ENCODE measurements at places on chromosomes 11 and 22.

DNA sequence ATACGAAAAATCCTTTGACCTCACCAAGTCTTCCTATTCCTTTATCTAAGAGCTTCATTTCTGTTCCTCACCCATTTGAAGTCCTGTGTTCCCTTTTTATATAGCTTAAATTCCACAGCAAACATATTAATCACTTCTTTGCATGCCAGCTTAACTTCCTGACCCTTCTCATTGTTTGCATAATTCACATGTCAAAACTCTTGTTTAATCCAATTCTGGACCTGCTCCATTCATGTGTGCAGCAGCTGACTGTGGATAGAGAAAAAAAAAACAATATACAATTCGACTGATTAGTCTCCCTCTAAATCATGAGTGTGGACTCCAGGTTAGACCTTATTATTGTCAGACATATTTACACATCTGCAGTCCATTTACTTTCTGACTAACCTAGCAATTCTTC, 991.2 kb upstream of the TENM4 start:
- DNase-seq = no peak

DNA sequence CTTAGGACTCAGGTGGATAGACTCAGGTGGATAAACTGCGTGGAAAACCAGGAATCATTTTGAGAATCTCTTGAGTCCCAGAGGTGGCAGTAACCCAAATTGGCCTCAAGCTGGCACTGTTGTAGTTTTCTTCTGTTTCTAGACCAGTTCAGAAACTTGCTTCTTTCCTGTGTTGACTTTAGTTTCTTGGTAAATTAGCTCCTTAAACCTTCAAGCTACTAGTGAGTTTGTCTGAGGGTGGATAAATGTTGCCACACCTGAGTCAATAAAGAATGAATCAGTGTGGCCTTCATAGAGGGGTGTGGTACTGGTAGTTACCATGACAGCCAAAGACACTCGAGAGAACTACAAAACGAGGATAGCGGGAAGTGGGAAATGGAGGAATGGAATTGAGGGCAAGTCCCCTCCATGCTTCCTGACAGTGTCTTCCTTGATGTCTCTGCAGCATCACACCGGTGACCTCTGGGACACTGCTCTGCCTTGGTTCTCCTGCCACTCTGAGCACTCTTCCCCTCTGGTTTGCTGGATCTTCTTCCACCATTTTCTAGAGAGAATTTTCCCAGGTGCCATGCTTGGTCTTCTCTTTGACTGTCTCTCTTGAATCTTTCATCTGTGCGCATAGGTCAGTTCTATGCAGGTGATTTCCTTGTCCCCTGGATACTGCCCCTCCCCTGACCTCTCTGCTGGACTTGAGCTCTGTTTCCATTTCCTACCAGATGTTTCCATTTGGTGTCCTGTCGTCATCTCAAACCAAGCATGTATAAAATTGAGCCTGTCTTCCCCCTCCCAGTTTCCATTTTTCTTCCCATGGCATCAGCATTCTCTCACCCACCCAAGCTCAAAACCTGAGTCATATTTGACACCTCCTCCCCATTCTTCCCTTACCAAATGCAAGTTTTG, 7.2 kb downstream of the POLD4 start:
- no peak for DNase-seq

GRCh38 chr11:119979701-119980100, 158.2 kb downstream of the TRIM29 start:
- DNase-seq = no peak

GRCh38 chr11:38411149-38411548, 1813.1 kb upstream of the RAG2 start:
- DNase-seq = no peak

DNA sequence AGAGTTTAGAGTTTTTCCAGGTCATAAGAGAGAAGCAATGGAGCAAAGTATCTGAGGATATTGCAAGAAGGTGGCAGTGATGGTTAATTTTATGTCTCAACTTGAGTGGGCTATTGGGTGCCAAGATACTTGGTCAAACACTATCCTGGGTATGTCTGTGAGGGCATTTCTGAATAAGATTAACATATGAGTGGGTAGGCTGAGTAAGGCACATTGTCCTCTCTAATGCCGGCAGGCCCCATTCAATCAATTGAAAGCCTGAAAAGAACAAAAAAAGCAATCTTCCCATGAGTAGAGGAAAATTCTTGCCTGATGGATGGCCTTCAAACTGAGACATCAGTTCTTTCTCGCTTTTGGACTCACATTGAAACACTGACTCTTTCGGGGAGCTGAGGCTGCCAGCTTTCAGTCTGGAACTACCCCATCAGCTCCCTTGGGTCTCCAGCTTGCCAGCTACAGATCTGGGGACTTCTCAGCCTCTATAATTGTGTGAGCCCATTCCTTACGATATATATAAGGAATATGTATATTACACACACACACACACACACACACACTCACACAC, 228.8 kb downstream of the BUD13 start:
- no peak for DNase-seq

GRCh38 chr22:25492841-25493734, 71.4 kb upstream of the GRK3 start:
- DNase-seq = peak; percentile 36

DNA sequence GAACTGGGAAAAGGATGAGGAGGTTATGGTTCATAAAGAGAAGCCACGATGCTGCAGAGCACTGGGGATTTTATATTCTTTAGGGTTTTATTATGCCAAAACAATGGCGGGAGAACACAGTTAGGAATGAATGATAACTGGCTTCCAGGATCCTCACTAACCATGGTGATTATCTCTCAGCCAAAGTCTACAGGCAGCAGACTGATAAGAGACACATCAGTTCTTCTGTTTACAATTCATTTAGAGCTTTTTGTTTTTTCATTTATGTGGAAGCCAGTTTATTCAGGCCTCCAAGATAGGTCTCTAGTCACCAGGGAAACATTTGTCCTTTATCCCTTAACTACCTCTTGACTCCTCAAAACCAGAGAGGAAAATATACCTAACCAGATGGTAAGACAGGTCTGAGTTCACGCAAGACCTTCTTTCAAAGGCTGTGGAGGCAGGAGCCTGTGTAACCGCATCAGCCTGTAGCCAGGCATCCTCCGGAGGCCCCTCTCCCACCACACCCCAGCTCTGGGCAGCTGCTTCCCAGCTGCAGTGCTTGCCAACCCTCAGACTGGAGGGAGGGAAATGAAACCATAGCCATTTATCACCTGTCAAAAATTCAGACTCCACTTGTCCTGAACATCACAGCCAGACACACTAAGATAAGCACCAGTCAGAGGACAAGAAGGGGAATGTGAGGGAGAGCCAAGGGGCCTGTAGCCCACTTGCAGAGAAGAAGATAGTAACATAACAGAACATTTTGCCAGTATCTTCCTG, 57.2 kb upstream of the FAM181B start:
- no peak for DNase-seq

DNA sequence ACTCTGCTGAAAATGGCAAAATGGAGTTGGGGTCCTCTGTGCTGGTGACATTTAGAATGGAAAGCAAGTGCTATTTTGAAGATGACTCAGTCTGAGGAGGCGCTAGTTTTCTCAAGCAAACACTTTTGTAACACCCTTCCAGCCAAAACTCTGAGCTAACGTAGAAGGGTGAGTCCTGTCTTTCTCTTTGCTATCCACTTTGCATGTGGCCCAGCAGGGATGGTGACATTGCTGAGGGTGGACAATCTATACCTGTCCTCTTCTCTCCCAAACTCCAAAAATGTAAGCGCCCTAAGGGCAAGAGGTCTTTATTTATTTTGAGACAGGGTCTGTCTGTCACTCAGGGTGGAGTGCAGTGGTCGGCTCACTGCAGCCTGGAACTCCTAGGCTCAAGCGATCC, 3.6 kb upstream of the KAT5 start:
- no peak for DNase-seq

- no peak for DNase-seq
These were observed 31.8 kb downstream of the ETS1 start for GRCh38 chr11:128555606-128556005.

DNA sequence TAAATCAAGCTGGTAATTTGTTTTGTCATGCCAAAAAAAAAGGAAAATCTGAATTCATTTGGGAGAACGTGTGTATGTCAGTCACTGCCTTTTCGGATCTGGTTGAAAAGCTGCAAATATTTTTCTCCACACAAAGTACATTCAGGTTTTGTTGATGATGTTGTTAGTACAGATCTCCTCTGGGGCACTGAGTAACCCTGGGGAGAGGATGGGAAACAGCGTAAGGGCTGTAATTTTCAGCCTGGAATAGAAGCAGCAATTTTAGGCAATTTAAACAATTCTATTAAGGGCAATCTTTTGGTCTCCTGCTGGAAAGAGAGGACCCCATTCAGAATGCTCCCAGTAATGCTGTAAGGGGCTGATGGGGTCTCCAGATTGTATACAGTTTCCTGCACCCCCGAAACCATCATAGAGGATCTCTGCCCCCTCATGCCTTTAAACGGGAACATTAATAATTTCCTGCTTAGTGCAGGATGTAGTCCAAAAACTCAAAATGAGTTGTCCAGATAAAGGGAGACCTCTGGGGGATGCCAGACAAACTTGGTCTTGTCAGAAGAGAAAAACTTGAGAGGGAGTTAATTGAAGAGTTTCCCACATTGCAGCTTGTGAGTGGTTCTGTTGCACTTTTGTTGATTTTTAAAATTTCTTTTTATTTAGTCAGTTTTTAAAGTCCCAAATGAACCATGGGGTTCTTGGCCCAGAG, 132.3 kb downstream of the COMMD9 start:
- DNase-seq = no peak

DNA sequence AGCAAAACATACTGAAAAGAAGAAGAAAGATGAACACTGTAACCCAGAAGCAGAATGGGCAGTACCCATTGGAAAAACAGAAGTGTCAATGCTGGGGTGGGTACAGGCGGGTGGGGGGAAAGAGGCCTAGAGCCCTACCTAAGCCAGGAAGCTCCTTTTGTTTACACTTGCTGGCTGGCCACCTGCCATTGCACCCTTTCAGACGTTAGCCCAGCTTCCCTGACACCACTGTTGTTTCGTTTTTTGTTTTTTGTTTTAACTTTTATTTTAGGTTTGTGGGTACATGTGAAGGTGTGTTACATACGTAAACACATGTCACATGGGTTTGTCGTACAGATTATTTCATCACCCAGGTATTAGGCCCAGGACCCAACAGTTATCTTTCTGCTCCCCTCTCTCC, 55.4 kb downstream of the PLEKHA7 start:
- DNase-seq = no peak

DNA sequence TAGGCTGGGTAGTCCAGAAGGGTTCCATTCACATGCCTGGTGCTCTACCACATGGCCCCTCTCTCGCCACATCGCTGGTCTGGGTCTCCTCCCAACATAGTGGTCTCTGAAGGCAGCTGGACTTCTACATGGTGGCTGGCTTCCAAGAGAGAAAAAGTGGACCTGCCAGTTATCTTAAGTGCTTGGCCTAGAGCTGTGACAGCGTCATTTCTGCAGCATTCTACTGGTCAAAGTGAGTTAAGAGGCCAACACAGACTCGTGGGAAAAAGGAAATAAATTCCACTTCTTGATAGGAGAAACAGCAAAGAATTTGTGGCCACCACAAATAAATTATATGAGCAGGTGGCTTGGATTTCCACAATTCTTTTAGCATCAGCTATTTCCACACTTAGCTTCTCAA, 21.0 kb upstream of the BARX2 start:
- no peak for DNase-seq

- no peak for DNase-seq
These were observed 7.1 kb upstream of the TMA7B start for GRCh38 chr22:39953101-39953500.

- no peak for DNase-seq
These were observed 1.5 kb upstream of the CLDN5 start for GRCh38 chr22:19525666-19526065.

DNA sequence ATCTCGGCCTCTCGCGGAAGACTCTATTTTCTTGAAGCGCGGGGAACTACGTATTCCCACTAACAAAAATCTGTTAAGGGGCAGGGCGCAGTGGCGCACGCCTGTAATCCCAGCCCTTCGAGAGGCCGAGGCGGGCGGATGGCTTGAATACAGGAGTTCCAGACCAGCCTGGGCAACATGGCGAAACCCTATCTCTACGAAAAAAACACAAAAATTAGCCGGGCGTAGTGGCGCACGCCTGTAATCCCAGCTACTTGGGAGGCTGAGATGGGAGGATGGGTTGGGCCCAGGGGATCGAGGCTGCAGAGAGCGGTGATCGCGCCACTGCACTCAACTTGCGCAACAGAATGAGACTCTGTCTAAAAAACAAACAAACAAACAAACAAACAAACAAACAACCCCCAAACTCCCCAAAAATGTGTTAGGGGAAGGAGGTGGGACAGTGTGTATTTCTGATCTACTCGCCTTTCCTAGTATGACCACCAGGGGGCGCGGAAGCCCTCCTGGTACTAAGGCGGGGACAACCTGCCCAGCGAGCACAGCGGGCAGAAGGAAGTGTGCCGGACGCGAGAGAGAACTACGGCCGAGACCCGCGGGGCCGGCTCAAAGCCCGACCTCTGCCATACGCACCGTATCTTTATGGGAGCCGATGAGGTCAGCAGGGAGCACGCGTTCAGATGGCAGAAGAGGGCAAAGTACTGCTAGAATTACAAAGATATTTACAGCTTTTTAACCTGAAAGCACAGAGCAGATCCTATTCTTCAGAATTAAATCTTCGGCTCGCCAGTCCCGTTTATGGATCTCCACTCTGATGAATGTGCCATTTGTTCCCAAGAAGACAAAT, 1.3 kb upstream of the STX3 start:
- DNase-seq = peak; percentile 68

DNA sequence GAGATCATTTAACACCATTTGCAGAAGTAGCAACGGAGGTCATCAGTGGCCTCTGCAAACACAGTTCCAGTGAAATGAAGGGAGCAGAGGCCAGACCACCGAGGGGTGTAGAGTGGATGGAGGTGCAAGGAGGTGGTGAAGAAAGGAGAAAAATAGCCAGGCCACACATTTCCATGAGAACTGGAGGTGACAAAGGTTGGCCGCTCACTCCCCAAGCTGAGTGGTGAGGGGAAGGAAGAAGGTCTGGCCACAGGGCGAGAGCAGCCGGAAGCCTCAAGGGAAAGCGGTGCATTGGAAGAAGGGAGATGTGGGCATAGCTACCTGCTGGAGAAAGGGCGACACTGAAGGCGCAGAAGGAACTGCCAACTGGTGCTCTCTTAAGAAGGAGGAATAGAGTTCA, 20.1 kb upstream of the TMPRSS4 start:
- DNase-seq = no peak
